ENCODE measurements at places on chromosomes 13 and 19. TPM values are rescaled to one million over a fixed set of nuclear protein-coding genes. Genes with fewer than 3 reads are reported as not detected.

GJB6 gene
- total RNA-seq = not detected

C13orf46 gene
- 0.50 TPM for total RNA-seq

CEACAM4 gene
- not detected for total RNA-seq

BRSK1 gene
- total RNA-seq = 5.2 TPM
